A549 treated with RU486 at 1 μM for 4 hours (cell line): ENCODE measurements at places on chromosomes 3 and 15. TPM values are rescaled to one million over a fixed set of nuclear protein-coding genes. Genes with fewer than 3 reads are reported as not detected.

The THSD4 gene
- 15.6 to 22.7 TPM (median 21.4 TPM) in 5 replicates for total RNA-seq

The CA12 gene
- 147 to 174 TPM (median 164 TPM) in 5 replicates for total RNA-seq

The PRICKLE2 gene
- total RNA-seq, result 1.5 to 2.6 TPM (median 2.3 TPM) in 5 replicates

The FGF7 gene
- not detected in 5 replicates for total RNA-seq

The LYZL4 gene
- total RNA-seq, result not detected in 5 replicates

The UBA3 gene
- 19.5 to 33.2 TPM (median 25.2 TPM) in 5 replicates for total RNA-seq

The SERPINI1 gene
- 1.8 to 4.0 TPM (median 2.6 TPM) in 5 replicates for total RNA-seq

The GOLGA6A gene
- total RNA-seq, result 0.07 to 0.13 TPM (median 0.08 TPM) in 4 of 5 replicates, not detected in the other

The SERPINI2 gene
- total RNA-seq, result not detected in 5 replicates

The SEC22C gene
- total RNA-seq, result 22.8 to 33.4 TPM (median 31.1 TPM) in 5 replicates

The CPN2 gene
- not detected in 5 replicates for total RNA-seq

The CHAC1 gene
- 3.0 to 7.5 TPM (median 4.8 TPM) in 5 replicates for total RNA-seq

The SLC28A1 gene
- total RNA-seq, result 0.07 TPM in 1 of 5 replicates, not detected in the others
